ENCODE measurements at places on chromosomes 2 and 18.

DNA sequence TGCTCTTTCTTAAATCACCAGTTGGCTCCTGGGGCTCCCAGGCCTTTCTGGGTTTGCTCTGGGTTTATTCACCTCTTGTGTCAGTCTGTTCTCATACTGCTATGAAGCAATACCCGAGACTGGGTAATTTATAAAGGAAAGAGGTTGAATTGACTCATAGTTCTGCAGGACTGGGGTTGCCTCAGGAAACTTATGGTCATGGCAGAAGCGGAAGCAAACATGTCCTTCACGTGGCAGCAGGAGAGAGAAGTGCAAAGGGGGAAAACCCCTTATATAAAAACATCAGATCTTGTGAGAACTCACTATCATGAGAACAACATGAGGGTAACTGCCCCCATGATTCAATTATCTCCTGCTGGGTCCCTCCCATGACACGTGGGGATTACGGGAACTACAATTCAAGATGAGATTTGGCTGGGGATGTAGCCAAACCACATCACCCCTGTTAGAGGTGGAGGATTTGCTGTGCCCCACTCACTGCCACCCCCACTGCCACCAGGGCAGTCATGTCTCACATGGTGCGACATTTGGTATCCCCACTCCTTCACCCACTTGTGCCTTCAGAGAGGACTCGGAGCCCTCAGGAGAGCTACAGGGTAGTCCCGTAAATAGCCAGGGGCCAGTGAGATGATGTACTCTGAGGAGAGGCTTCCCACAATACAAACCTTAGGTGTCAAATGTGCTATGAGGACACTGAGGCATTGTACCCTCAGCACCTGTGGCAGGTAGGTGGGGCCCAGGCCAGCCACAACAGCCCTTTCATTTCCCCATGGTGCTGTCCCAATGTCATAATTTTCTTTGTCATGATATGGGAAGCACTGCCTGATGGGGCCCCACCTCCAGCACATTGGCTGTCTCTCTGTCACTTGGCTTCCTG lies 35.7 kb downstream of the CDC42EP3 start:
- peak; percentile 39 for DNase-seq

- DNase-seq = no peak
Observed at GRCh38 chr2:86411396-86411795, 29.8 kb upstream of the KDM3A start.

GRCh38 chr2:148812306-148812705 lies 62.7 kb upstream of the KIF5C start:
- DNase-seq = no peak

DNA sequence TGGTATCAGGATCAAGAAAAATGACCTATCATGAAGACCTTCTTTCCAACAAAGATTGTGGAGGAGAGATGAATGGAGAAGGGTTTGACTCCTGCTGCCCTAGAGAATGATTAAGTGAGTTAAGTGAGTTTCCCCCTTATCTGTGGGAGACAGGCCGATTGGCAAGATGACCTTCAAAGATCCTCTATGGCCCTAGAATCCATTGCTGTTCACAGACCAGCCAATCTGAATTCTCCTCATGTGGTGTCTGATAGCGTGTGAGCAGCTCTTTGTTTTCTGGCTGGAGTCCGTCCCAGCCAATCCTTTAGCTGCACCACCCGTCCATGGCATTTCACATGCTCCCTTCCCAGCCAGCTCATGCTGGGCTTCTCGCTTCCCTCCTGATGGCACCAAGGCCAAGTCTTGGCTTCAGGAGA lies 79.4 kb downstream of the MARCHF4 start:
- DNase-seq = no peak

DNA sequence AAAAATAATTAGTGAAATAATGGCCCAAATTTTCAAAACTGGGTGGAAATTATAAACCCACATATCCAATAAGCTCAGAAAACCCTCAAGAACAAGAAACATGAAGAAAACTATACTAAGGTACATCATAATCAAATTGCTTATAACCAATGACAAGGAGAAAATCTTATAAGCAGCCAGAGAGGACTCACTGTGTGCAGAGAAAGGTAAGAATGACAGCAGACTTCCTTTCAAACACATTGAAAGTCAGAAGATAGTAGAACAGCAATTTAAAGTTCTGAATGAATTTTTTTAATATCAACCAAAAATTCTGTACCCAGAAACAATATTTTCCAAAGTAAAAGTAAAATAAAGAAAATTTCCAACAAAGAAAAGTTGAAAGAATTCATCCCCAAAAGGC lies 197.7 kb upstream of the RAB12 start:
- DNase-seq = no peak

DNA sequence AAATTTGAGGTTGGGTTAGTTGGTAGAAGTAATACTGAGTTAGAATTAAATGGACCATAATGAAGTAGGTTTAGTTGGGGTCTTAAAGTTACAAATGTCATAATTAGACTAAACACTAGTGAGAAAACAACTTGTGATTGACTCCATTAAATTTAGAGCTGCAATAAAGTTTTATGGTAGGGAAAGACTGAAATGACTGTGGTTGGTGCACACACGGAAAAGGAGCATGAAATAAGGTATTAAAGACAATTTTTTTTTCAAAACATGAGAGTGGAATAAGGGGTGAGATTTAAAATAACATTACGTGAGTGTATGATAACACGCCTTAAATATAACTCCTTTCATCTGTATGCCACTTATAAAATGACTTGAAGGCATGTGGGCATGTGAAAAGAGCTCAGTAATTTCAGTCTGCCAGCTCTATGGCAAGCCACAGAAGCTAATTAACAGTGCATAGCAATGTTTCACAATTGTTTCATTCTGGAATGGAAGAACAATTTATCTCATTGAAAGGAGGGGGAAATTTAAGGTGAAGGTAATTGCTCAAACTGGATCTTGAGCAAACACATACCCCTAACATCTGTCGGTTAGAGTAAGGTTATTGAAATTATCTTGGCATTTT lies 1.4 kb downstream of the FRZB start:
- no peak for DNase-seq
